Activated T-helper 17 cell treated with anti-CD3 and anti-CD28 coated beads, Interleukin-2, amount 50 U/mL, for 72 hours (primary cell): ENCODE measurements at places on chromosomes 12 and 14. TPM values are rescaled to one million over a fixed set of nuclear protein-coding genes. Genes with fewer than 3 reads are reported as not detected.

Gene IL26
- total RNA-seq = 66.8 TPM

Gene OR6C70
- total RNA-seq = not detected

Gene KLRC1
- 0.26 TPM for total RNA-seq

Gene SIRT4
- 3.1 TPM for total RNA-seq

Gene ENDOU
- total RNA-seq = 0.16 TPM

Gene KRT4
- not detected for total RNA-seq

Gene CAPZA3
- total RNA-seq = not detected

Gene TC2N
- 39.2 TPM for total RNA-seq

Gene FGF6
- not detected for total RNA-seq

DNA sequence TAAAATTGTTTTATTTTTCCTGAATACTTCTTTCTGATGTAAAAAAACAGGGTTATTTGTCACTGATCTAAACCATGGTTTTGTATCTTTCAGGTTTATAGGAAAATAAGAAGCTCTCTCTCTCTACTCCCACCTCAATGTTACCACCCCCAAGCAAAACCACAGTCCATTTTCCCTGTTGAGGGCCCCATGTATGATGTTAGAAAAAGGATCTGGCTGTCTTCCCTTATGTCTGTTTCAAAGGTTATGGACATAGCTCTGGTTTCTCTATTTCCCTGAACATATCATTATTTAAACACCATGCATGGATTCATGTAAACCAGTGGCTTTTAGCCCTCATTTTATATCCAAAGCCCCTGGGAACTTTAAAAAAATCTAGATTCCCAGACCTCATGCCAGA lies 649.0 kb upstream of the TBX3 start:
- no peaks in the 10 kb centered on the region for H3K36me3 ChIP-seq
- H3K27me3 ChIP-seq = peaks cover 4% of the 10 kb centered on the region
- H3K4me3 ChIP-seq = no peak overlapping the region
- H3K4me1 ChIP-seq = no peaks in the 10 kb centered on the region
- no peak for ATAC-seq
- no peak overlapping the region for H3K27ac ChIP-seq

DNA sequence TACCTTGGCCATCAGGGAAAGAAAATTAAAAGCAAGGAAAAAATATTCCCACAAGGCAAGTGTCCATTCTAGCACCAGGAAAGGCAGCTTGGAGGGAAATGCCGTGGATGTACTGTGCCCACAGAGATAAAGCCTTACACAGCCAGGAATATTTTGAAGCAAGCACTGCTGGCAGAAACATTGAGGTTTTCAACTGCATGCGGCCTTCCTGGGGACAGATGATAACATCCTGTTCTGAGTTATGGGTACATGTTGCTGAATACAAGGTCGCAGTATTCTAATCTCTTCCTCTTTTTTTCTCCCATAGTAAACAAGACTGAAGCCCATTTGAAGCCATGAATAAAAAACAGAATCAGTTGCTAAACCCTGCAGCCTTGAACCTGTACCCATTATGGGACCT lies 197.1 kb downstream of the BTG1 start:
- no peak overlapping the region for H3K27ac ChIP-seq
- H3K36me3 ChIP-seq = no peaks in the 10 kb centered on the region
- ATAC-seq = no peak
- no peak overlapping the region for H3K4me3 ChIP-seq

- no peaks in the 10 kb centered on the region for H3K4me1 ChIP-seq
- no peak overlapping the region for H3K4me3 ChIP-seq
- peak; percentile 53 for ATAC-seq
- H3K36me3 ChIP-seq = no peaks in the 10 kb centered on the region
These were observed 82.3 kb downstream of the PUS7L start for GRCh38 chr12:43676183-43676813.

- ATAC-seq = no peak
- H3K4me3 ChIP-seq = no peak overlapping the region
- no peaks in the 10 kb centered on the region for H3K4me1 ChIP-seq
- no peaks in the 10 kb centered on the region for H3K27me3 ChIP-seq
- no peaks in the 10 kb centered on the region for H3K36me3 ChIP-seq
These were observed 50.7 kb downstream of the TESC start for GRCh38 chr12:117048585-117048904.

- H3K36me3 ChIP-seq = peaks cover 61% of the 10 kb centered on the region
- no peak overlapping the region for H3K27ac ChIP-seq
- H3K4me1 ChIP-seq = peaks cover 52% of the 10 kb centered on the region
- no peak overlapping the region for H3K4me3 ChIP-seq
- ATAC-seq = no peak
These were observed 221 bp downstream of the MARCHF9 start for GRCh38 chr12:57755194-57755453.

- peaks cover 58% of the 10 kb centered on the region for H3K36me3 ChIP-seq
- peak overlapping the region; percentile 94 for H3K4me3 ChIP-seq
- H3K27ac ChIP-seq = peak overlapping the region; percentile 51
- H3K4me1 ChIP-seq = peaks cover 27% of the 10 kb centered on the region
These were observed 3.3 kb downstream of the CD63 start for GRCh38 chr12:55725556-55725955.

- H3K27ac ChIP-seq = no peak overlapping the region
- no peak overlapping the region for H3K4me3 ChIP-seq
- ATAC-seq = no peak
- no peaks in the 10 kb centered on the region for H3K36me3 ChIP-seq
- H3K27me3 ChIP-seq = no peaks in the 10 kb centered on the region
- no peaks in the 10 kb centered on the region for H3K4me1 ChIP-seq
These were observed 148.7 kb downstream of the MDGA2 start for GRCh38 chr14:47526591-47527244.

GRCh38 chr14:77663293-77663692 lies 44.5 kb downstream of the ALKBH1 start:
- H3K27ac ChIP-seq = no peak overlapping the region
- no peaks in the 10 kb centered on the region for H3K27me3 ChIP-seq
- no peaks in the 10 kb centered on the region for H3K4me1 ChIP-seq

GRCh38 chr12:20805921-20806320 lies 4.6 kb upstream of the SLCO1B3 start:
- no peaks in the 10 kb centered on the region for H3K27me3 ChIP-seq
- ATAC-seq = no peak
- no peaks in the 10 kb centered on the region for H3K4me1 ChIP-seq
- no peak overlapping the region for H3K27ac ChIP-seq
- H3K4me3 ChIP-seq = no peak overlapping the region

GRCh38 chr12:63752283-63752682 lies 27.4 kb upstream of the RXYLT1 start:
- H3K4me3 ChIP-seq = no peak overlapping the region
- ATAC-seq = no peak
- peaks cover 5% of the 10 kb centered on the region for H3K27me3 ChIP-seq

- H3K27me3 ChIP-seq = no peaks in the 10 kb centered on the region
- H3K4me1 ChIP-seq = peaks cover 2% of the 10 kb centered on the region
- no peak overlapping the region for H3K27ac ChIP-seq
- no peaks in the 10 kb centered on the region for H3K36me3 ChIP-seq
These were observed 122.6 kb upstream of the PLXNC1 start for GRCh38 chr12:94025756-94026155.

DNA sequence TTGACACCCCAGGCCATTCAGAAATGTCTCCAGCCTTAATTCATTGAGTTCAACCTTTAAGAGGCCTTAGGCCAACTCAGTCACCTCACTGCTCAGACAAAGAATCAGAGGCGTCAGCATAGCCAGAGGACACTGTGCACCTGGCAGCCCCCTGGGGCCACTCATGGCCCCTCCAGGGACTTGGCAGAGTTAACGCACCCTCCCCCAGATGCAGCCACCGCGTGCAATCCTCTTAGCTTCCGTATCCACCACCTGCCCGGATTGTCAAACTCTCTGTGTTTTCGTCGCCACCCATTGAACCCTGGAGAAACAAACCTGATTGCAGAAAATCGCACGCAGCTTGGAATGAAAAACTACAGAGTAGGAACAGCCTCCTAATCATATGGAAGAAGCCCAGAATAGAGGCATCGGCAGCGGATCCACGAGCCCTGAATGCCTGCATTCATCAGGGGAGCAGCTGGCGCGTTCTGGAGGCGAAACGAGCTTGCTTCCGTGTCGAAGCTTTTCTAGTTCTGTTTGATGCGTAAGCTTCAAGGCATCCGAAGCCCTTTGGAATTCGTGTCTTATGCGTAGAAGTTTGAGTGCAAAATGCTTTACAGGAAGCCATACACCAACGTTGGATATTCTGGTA lies 22.4 kb downstream of the BRI3BP start:
- H3K4me1 ChIP-seq = no peaks in the 10 kb centered on the region
- no peak overlapping the region for H3K4me3 ChIP-seq
- peaks cover 44% of the 10 kb centered on the region for H3K36me3 ChIP-seq
- H3K27me3 ChIP-seq = no peaks in the 10 kb centered on the region
- ATAC-seq = no peak

DNA sequence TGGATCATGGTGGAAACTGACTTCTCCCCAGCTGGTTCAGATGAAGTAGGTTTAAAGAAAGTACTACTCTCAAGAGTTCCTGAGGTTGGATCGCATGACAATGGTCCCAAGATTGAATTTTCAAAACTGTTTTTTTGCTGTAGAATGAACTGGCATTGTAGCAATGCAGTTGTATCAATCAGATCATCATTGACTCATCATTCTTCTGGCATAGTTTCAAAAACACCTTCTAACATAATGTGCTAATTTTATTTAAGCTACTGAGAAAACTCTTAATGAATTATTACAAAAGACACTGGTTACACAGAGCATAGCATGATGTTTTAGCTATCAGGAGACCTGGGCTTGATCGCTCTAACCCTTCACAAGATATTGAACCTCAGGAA lies 384.5 kb upstream of the DCN start:
- H3K4me3 ChIP-seq = no peak overlapping the region
- H3K4me1 ChIP-seq = peaks cover 9% of the 10 kb centered on the region
- ATAC-seq = no peak
- H3K27ac ChIP-seq = no peak overlapping the region

DNA sequence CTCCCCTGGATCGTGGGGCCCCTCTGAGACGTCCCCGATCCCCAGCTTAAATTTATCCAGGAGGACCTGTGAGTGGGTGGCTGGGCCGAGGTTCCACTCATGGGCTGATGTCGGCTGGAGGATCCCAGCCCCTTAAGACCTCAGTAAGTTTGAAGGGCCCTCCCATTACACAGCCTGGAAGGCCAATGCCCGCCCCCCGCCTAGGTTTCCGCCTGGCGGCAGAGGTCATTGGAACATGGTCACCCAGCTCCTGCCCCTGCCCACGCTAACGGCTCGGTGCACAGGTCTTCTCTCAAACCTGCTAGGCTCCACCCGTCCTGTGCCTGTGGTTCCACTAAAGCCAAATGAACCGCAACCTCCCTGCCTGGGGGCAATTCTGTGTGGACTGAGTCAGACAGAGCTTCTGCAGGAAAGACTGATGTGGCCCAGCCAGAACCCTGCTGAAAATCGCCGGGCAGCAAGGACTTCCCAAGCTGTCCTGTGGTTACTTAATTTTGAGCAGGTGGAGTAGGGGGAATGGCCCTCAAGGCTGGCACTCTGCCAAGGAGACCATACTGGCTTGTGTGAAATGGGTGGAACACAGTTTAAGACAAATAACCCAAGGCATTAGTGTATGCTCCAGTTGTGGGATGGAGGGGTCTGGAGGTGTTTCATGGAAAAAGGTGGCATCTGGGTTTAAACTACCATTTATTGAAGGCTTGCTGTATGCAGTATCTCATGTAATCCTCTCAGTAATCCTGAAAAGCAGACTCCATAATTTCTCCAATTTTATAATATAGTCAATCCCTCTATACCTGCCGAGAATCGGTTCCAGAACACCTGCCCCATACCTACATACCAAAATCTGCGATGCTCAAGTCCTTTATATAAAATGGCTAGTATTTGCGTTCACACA lies 903 bp upstream of the NT5DC3 start:
- H3K4me3 ChIP-seq = peak overlapping the region; percentile 78
- ATAC-seq = peak; percentile 56
- H3K27ac ChIP-seq = peak overlapping the region; percentile 90
- peaks cover 5% of the 10 kb centered on the region for H3K36me3 ChIP-seq
- no peaks in the 10 kb centered on the region for H3K27me3 ChIP-seq

DNA sequence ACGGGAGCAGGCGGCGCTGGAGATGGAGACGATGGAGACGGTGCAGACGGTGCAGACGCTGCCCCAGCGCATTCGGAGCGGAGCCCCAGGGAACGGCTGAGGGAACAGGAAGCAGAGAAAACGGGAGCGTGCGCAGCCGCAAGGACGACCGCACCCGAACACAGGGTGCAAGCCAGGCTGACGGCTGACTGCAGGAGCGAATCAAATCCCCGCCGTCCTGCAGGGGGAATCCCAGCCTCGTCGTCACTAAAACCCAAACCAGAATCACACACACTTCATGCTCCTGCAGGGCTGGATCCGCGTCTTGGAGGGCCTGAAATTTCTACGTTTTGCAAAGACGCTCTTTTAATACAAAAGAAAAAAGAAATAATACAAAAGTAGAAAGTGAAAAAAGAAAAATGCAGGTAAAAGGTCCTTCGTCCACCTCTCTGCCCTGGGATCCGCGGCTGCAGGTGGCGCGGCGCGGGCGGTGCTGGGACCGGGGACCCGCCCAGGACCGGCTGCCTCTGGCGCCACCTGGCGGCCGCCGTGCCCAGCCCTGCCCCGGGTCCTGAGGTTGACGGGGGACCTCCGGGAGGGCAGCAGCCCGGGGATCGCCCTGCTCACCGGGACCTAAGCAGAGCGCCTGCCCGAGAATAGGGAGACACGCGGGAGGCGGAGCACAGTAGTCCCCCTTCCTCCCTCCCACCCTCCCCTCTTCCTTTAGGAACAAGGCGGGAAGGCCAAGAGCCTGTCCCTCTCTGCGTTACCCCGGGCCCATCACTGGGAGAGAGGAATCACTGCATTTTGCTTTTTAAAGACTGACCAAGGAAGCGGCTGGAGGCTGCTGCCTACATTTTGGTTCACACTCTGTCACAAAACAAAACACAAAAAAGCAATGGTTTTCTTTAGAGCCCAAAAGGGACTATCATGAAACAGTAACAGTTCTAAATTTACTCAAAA lies 20.1 kb downstream of the STX2 start:
- H3K27ac ChIP-seq = no peak overlapping the region
- peaks cover 8% of the 10 kb centered on the region for H3K4me1 ChIP-seq
- peak; percentile 98 for ATAC-seq
- peaks cover 57% of the 10 kb centered on the region for H3K36me3 ChIP-seq

GRCh38 chr12:6376079-6376869 lies 911 bp upstream of the SCNN1A start:
- peaks cover 20% of the 10 kb centered on the region for H3K4me1 ChIP-seq
- peak; percentile 27 for ATAC-seq
- peak overlapping the region; percentile 74 for H3K4me3 ChIP-seq

DNA sequence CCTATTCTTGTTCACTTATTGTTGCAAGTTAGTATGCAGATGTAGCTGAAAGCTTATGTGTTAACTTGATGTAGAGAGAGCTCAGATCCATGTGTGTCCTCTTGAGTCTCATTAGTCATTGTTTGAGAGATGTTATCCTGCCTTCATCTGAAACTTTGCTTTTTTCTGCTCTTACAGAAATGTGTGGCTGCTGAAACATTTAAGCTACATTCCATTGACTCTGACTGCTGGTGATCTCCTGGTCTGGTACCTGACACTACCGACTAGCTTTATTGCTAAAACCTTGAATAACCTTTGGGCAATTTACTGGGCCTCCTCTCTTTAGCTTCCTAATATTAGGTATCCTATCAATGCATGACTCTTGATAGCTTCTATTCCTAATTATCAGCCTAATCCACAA lies 705.6 kb upstream of the FOXG1 start:
- no peak overlapping the region for H3K4me3 ChIP-seq
- H3K4me1 ChIP-seq = no peaks in the 10 kb centered on the region
- no peaks in the 10 kb centered on the region for H3K27me3 ChIP-seq
- no peak overlapping the region for H3K27ac ChIP-seq
- no peak for ATAC-seq
- H3K36me3 ChIP-seq = no peaks in the 10 kb centered on the region

- H3K27ac ChIP-seq = no peak overlapping the region
- no peaks in the 10 kb centered on the region for H3K36me3 ChIP-seq
- H3K4me3 ChIP-seq = no peak overlapping the region
- no peak for ATAC-seq
- H3K27me3 ChIP-seq = no peaks in the 10 kb centered on the region
These were observed 213.7 kb upstream of the SYT10 start for GRCh38 chr12:33653362-33653761.
